Activated CD8-positive, alpha-beta memory T cell treated with anti-CD3 and anti-CD28 coated beads for 1 hour (primary cell): ENCODE measurements at places on chromosomes 3 and 15.

GRCh38 chr3:107382631-107383030 is 5.4 kb downstream of the CCDC54 start:
- no peak for DNase-seq

GRCh38 chr3:155859859-155860258 is 5.6 kb upstream of the SLC33A1 start:
- no peak for DNase-seq

GRCh38 chr3:153045150-153045549 is 116.9 kb upstream of the RAP2B start:
- DNase-seq: no peak

- DNase-seq: no peak
Observed at GRCh38 chr3:178969004-178969700, 102.5 kb downstream of the ZMAT3 start.

- DNase-seq: no peak
Observed at GRCh38 chr3:9955067-9955502, 2.9 kb upstream of the PRRT3 start.

DNA sequence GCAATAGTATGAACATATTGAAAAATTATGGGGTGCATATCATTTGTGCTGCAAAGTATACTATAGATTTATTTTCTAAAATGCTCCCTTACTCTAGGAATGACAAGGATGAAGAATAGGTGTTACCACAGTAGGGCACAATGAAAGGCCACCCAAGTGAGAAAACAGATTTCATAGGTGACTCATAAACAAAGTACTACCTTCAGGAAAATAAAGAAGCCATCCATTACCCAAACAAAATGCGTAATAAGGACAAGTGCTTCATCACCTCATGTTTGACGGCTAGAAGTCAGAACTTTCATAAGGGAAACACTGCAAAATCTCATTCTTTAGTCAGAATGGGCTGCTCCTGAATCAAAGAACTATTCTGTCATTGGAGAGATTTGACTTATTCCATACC is 116.6 kb downstream of the MFSD1 start:
- DNase-seq: no peak

DNA sequence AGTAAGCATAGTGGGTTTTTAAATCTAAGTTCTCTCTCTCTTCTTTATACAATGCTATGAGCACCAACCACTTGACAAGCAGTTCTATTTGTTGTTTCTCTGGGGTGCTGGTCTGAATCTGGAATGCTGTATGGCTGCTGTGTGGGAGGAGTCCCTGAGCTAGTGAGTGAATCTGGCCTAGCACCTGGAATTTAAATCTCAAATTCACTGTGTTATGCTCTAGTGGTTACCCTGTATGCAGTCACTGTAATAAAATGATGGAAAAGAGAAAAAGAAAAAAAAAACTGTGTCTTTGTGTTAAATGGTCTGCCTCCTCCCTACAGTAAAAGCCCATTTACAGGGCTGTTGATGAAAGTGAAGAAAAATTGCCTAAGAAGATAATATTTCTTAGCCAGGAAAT is 155.0 kb downstream of the ATP8B4 start:
- DNase-seq: no peak

GRCh38 chr3:72665701-72666446 is 182.4 kb downstream of the SHQ1 start:
- DNase-seq: peak; percentile 16

- no peak for DNase-seq
Observed at GRCh38 chr3:106425916-106426315, 557.1 kb upstream of the CBLB start.

GRCh38 chr15:79058260-79058850 is 32.2 kb downstream of the RASGRF1 start:
- DNase-seq: no peak

DNA sequence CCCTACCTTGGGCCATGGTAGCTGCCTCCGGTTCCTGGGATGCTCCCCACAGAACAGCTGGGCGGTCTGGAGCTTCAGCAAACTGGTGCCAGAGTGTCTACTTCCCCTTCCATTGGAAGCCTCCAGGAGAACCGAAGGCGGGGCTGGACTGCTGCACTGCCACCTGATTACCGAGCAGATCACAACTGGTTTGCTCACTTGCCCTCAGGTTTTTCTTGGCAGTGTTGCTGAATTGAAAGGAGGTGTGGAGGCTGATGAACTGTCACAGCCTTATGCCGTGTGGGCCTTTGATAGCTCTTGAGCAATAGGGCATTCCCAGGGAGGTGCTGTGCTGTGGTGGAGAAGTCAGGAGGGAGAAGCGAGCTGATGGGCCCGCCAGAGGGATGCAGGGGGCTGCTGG is at the start of gene TGM5:
Gene TGM5 (minus strand): TSS at position 95 of the 400 bp plus-strand sequence. CDS start 79 bp downstream, at position 16.
- DNase-seq: no peak

GRCh38 chr3:22951910-22952309 is 251.2 kb upstream of the UBE2E2 start:
- DNase-seq: no peak

GRCh38 chr3:196388956-196389355 is 43.3 kb downstream of the UBXN7 start:
- DNase-seq: no peak

DNA sequence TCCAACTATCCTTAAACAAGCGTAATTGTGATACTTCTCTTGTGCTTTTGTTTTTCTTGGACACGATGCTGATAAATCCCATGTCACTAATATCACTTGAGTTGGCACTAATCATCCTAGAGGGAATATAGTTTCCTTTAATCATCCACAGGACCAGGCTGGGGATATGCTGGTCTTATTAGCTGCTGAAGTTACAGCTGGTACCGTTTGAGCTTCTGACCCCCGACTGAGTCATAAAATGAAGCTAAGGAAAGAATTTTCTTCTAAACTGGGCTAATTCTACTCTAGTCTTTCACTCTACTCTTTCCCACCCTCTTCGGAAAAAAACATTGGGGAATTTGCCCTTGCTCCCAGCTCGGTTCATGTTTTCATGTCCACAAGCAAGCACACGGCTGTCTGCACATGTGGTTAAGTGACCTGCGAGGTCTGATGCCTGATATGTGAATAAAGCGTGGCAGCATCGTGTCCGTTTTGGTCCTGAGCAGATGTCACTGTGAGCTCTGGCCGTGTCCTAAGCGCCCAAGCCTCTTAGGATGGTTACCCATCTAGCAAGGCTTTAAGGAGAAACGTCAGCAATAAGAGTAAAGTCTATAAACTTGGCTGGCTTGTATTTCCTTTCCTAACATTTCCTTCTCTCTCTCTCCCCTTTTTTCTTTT is 223.7 kb downstream of the ITPR1 start:
- no peak for DNase-seq

- no peak for DNase-seq
Observed at GRCh38 chr3:114563720-114564119, 269.9 kb downstream of the TIGIT start.

DNA sequence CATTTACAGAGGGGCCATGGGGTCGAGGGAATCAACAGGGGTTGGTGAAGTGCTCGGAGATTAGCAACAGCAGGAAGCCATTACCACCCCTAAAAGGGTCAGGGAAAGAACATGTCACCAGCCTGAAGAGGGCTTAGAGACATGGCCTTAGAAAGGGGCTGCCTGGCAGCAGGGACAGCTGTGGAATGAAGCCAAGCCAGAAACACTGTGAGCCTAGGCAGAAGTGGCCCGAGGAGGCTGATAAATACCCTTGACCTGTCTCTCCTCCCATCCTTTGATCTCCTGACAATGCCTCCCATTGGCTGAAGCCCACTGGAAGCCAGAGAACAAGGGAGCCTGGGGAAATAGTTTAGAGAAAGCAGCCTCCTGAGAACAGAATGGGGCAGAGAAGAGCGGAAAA is 31.4 kb downstream of the GPD1L start:
- DNase-seq: no peak

- peak; percentile 72 for DNase-seq
Observed at GRCh38 chr15:40859206-40859851, 14.7 kb downstream of the RHOV start.

DNA sequence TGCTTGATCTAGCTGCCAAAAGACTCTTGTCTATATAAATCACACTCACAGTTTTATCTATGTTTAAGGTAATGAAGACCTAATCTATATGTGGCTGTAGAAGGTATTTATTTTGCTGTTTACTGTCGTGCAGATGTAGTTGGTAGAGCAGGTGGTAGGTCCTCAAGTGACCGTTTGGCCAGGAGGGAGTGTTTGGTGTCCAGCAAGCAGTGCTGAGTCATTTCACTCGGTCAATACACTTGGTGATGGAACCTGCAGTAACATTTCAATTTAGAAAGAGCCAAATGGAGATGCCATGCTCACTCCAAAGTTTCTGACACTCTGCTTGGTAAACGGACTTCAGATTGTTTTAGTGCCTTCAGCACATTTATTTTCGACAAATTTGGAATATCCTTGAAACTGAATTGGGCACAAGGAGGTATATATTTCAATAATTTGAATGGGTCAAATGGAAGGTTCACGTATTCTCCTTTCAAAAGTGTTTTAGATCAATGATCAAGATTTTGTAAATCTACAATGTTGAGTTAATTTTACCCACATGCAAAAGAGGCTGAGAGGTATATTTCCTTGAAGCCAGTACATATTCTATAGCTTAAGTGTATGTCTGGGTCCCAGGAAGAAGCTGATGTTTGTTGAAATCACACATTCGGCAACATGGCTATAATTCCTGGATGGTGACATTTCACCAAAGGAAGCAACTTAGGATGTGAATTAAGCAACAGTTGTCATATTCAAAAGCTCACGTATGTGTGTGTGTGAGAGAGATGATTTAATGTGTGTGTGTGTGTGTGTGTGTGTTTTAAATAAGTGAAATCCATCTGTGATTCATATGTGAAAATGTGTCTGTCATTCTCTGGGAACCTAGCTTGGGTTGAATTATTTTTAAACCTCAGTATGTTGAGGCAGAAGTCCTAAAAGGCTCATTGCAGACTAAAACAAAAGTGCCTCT is 7.7 kb upstream of the CX3CR1 start:
- DNase-seq: no peak

DNA sequence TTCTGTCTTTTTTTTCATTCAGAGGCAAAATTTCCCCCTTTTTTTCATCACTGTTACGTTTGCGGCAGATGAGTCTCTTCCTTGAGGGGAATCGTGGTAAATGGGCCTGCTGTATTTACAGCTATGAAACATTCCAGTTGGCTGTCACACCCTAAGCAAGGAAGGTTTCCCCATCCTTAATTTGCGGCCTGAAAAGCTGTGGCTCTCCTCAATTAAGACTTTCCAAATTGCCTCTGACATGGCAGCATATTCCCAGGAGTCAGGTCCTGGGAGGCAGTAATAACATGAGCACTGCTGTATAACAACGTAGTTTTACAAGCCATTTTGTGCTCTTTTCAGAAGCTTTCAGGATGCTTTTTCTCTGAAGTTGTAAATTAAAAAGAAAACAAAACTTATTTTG is 420.9 kb downstream of the LPP start:
- no peak for DNase-seq

GRCh38 chr3:59782664-59783063 is 732.8 kb upstream of the CFAP20DC start:
- no peak for DNase-seq

GRCh38 chr3:162398554-162398953 is 901.9 kb downstream of the OTOL1 start:
- DNase-seq: no peak

GRCh38 chr15:46941241-46941640 is 776.1 kb upstream of the SEMA6D start:
- DNase-seq: no peak

- no peak for DNase-seq
Observed at GRCh38 chr3:14209581-14210289, 31.1 kb downstream of the LSM3 start.

GRCh38 chr3:19811689-19812088 is 122.3 kb downstream of the EFHB start:
- no peak for DNase-seq

- DNase-seq: no peak
Observed at GRCh38 chr15:63986185-63986680, 60.1 kb downstream of the DAPK2 start.

DNA sequence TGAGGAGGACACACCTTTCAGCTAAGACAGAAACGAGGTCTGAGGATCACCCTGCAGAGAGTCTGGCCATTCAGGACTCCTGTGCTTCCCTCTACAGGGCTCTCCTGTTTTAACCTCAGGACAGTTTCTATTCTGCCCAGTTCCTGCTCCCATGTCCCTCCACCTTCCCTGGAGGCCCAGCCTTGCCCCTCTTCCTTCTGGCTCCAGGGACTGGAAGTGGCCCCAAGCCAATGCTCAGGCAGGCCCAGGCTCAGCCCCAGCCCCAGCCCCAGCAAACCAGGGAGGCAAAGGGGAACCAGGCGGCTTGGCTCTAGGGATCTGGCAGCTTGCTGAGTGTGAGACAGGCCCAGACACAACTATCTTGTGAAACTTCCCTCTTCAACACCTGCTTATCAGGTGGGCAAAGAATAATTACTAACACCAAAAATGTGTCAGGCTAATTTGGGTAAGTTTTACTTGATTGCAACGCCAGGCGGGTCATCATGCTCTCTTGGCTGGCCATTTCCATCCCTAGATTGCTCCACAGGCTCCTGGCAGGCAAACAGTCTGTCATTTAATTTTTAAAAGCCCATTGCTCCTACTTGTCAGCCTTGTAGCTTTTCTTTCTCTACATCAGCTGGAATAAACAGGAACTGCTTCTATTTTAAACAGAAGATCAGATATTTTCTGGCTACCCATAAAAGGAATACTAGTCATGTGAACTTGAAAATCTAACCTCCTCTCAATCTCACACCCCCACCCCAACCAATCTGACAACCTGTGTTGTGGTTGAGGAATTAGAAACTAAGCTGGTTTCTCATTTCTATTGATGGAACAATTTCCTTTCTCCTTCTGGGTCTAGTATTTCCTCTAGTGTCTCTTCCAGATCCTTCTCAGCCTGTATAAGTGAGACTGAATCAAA is 33.5 kb downstream of the UPK1B start:
- DNase-seq: no peak
